GM04504 (cell line): ENCODE measurements at places on chromosomes 1 and 21.
A peak's percentile ranks its signal among the peaks of the same experiment; 100 is the strongest.

GRCh38 chr1:192941722-192942411 is 117.3 kb downstream of the UCHL5 start:
- DNase-seq, result no peak

GRCh38 chr1:207049974-207050391 is 1.0 kb downstream of the YOD1 start:
- DNase-seq, result no peak

- DNase-seq, result no peak
Observed at GRCh38 chr1:54396261-54396933, 9.8 kb downstream of the SSBP3 start.

DNA sequence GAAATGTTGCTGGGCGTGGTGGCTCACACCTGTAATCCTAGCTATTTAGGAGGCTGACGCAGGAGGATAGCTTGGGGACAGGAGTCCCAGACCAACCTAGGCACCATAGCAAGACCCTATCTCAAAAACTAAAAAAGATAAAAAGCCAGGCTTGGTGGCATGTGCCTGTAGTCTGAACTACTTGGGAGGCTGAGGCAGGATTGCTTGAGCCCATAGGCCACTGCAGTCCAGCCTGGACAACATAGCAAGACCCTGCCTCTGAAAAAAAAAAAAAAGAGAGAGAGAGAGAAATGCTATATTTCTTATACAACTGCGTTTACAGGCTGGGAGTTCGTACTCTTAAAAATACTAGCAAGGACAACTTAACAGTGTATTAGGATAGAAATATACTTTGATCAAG is 46.2 kb upstream of the SPOCD1 start:
- no peak for DNase-seq

- peak; percentile 55 for DNase-seq
Observed at GRCh38 chr1:169538998-169539871, 47.0 kb downstream of the F5 start.

DNA sequence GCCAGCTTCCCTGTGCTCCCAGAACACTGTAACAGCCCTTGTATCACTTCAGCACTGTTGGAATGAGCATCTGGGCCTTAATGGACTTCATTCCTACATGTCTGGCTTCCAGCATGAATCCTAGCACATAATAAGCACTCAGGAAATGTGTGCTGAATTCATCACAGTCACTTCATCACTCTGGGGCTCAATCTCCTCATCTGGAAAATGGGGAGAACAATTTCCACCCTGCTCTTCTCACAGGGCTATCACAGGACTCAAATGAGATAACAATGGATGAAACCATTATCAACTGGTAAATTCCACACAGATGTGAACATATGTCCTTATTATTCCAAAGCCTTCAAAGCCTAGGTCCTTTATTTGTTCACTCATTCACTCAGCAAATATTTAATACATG is 12.4 kb downstream of the RAB3B start:
- no peak for DNase-seq

GRCh38 chr21:27371115-27371974 is 404.5 kb upstream of the ADAMTS5 start:
- no peak for DNase-seq
